ENCODE measurements at places on chromosomes 11 and 22.

- DNase-seq, result no peak
These were observed 21.4 kb downstream of the MN1 start for GRCh38 chr22:27780161-27780575.

DNA sequence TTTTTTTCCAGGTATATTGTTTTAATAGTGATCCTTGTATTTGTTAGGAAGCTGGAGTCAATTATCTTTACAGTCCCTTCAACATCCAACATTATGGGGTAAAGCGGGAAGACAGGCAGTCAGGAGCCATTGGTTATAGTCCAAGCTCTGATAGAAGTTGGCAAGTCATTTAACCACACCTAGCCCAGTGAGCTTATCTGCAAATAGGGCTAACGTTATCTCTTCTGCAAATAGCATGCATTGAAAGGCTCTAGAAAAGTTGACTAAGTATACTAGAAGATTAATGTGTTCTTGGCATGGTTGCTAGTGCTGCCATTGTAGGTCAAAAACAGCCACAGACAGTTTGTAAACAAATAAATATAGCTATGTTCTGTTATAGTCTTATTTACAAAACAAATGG, 520.7 kb downstream of the OPCML start:
- DNase-seq, result no peak

DNA sequence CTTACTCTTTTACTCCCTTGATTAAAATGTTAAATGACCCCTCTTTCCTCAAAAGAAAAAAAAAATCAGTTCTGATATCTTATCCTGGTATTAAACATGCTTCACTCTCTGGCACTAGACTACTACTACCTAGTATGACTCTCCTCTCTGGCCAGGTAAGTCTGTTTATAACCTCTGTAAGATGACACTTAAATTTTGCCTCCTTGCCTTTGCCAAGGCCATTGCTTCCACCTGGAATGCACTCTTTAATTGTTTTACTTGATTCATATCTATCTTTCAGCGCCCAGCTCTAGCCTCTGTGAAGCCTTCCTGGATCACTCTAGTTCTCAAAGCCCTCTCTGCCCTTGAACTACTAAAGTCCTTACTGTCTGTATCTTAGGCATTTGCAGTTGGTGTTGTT, 170.4 kb downstream of the ETS1 start:
- no peak for DNase-seq

- DNase-seq, result no peak
These were observed 20.6 kb downstream of the GRAMD1B start for GRCh38 chr11:123450623-123451022.

GRCh38 chr11:67270256-67271204, 4.3 kb downstream of the GRK2 start:
- DNase-seq, result peak; percentile 32

DNA sequence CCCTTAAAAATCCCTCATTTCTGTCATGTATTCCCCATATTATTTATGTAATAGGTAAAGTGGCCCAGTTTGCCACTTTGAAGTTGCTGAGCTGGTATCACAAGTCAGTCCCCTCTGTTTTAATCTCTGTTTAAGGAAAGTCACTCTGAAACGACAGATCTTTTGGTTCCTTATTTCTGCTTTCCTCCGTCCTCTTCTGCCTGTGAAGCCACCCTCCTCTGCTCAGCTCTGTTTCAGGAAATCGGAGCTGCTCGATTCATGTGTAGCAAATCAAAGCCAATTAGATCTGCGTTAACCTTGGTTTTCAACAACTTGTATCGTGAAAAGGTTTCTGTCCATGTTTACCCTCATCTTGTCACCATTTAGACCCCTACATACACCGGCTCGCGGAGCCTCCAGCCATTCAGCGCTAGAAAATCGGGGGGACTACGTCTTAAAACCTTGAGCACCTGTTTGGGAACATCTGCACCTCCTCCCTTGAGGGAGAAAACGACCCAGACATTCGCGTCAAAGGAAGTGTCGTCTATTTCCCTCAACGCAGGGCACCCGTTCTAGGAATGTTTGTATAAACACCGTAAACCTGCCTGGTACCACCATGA, 576 bp upstream of the SC5D start:
- no peak for DNase-seq

- DNase-seq, result no peak
These were observed 37.0 kb downstream of the ENTHD1 start for GRCh38 chr22:39856588-39856987.

GRCh38 chr11:132365650-132366049, 995.2 kb downstream of the NTM start:
- no peak for DNase-seq

DNA sequence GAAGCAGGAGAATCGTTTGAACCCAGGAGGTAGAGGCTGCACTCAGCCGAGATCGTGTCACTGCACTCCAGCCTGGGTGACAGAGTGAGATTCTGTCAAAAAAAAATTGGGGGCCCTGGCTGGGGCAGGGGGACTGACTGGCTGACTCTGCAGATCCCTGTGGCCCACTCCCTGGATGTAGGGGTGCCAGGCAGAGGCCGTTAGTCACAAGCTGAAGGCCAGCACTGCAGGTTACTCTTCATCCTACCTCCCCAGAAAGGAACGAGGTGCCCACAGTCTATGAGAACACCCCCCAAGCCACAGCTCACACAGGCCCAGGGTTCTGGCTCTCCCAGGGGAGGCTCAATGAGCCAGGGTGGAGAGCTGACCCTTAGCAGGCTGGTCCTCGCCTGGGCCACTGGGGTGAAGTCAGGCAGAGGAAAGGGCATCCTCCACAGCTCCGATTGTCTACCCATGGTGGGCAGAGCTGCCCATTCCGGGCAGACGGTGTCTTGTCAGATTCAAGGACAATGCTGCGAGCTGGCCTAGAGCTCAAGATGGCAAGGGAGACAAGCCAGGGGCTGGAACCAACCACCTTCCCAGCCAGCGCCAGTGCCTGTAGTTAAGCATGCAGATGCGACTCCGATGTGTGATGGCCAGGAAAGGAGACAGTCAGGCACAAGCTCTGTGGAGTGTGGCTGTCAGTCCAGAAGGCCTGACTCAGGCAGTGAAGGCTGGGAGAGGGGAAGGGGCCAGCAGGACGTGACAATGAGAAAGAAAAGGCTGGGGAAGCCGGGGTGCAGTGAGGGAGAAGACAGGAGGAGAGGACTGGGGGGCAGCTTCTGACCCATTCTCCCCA, 12.4 kb downstream of the C11orf24 start:
- no peak for DNase-seq

DNA sequence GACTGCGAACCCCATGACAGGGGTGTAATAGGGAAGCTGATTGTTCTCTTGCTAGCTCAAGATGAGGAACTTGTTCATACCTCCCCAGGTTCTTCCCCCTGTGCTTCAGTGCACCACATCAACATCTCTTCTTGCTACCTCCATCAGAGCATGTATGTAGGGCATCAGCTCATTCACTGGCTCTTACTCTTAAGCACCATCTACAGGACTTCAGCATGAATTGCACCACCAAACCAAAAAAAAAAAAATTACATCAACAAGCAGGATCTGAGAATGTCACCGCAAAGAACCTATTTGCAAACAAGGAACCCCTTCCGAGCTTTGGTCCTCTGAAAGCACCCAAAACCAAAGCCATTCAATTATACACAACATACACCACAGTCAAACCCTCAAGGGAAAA, 2226.5 kb upstream of the RAG2 start:
- no peak for DNase-seq

DNA sequence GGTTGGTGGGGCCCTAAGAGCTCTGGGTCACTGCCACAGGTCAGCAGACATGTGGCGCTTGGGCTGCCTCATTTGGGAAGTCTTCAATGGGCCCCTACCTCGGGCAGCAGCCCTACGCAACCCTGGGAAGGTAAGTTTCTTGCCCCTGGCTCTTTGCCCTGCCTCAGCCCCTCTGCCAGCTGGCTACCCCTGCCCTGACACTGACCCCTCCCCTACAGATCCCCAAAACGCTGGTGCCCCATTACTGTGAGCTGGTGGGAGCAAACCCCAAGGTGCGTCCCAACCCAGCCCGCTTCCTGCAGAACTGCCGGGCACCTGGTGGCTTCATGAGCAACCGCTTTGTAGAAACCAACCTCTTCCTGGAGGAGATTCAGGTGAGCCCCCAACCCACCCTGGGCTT, 1.9 kb downstream of the SCYL1 start:
- DNase-seq, result no peak

GRCh38 chr22:22786301-22787115, 101.1 kb upstream of the IGLL5 start:
- DNase-seq, result no peak

- DNase-seq, result no peak
These were observed 32.0 kb downstream of the LRRC32 start for GRCh38 chr11:76638270-76639197.

- DNase-seq, result no peak
These were observed 7.6 kb downstream of the XBP1 start for GRCh38 chr22:28792491-28793383.

DNA sequence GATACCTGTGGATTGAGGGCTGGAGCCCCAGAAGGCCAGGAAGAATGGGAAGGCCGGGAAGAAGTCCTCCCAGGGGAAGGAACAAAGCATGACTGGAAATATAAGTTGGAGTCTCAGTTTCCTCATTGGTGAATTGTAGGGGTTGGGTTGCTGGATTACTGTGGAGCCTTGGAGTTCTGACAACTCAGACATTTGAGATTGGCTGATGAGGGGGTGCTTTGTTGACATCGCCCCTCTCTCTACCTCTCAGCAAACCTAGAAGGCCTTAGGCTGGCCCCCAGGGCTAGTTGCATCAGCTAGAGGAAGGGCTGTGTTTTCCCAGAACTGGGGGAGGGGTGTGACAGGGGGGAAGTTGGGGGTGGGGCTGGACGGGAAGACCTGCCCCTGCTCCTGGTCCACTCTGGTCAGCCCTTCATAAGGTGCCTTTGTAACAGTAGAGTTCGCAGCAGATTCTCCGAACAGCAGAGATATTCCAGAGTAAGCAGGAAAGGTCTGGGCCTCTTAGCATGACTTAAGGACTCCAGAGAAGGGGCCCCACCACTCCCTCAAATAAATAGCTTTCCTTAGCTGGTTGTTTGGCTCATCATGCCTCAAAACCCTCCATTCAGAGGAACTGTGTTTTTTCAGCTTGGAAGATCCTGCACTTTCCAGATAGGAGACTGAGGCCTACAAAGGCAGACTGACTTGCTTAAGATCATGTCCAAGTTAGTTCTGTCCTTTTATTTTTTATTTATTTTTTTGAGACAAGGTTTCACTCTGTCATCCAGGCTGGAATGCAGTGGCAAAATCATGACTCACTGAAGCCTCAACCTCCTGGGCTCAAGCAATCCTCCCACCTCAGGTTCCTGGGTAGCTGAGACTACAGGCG, 12.5 kb upstream of the THRSP start:
- no peak for DNase-seq

- no peak for DNase-seq
These were observed 137.7 kb upstream of the DDI1 start for GRCh38 chr11:103898577-103899336.

GRCh38 chr11:12110714-12111548, 541 bp downstream of the MICAL2 start:
- DNase-seq, result no peak

DNA sequence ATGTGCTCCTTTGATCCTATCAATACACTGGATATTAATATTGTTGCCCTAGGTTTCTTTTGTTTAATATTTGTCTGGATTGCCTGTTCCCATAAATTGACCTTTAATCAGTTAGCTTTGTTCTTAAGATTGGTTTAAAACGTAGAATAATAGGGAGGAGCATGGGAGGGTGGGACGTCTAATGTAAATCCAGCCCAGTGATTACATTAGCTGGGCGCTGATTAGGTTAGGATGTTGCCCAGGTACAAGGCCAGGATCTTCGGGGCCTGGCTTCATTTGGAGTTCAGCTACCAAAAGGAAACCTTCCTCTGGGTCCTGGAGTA, at the start of gene SRSF8:
SRSF8 (plus strand) TSS at position 204 of the 323 bp plus-strand sequence. CDS start 308 bp downstream, outside the sequence.
- no peak for DNase-seq

DNA sequence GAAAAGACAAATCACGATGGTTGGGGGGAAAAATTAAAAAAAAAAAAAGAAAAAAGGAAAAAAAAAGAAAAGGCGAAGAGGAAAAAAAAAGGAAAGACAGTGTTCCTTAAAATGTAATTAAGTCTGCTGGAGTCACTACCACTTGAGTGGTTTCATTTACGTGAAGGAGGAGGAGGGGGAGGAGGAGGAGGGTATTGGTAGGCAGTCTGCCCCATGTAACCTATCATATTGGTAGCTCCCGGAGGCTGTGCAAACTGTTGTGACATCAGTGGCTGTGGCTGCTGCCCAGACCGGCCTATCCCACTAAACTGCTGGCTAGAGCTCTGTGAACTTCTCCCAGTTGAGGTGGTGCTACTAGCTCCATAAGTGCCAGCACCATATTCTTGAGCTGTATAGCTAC, 17.9 kb downstream of the KDELR3 start:
- DNase-seq, result no peak

- DNase-seq, result no peak
These were observed 63.7 kb downstream of the PTPRJ start for GRCh38 chr11:48043991-48044512.

- no peak for DNase-seq
These were observed 2.7 kb upstream of the RHOD start for GRCh38 chr11:67053896-67054329.

DNA sequence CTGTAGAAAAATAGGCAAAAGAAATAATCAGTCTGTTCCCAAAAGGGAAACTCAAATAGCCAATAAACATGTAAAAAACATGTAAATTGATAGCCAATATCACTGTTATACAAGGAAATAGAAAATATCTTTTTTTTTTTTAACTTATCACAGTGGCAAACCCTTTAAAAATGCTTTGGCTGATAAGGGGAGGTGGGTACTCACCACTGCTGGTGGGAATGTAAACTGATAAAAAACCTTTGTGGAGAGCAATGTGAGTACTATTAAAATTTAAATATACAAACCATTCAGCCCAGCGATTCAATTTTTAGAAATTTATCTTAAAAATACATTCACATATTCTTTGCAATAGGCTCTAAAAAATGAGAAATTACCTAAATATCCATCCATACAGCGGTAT, 3.6 kb downstream of the RPUSD4 start:
- no peak for DNase-seq

DNA sequence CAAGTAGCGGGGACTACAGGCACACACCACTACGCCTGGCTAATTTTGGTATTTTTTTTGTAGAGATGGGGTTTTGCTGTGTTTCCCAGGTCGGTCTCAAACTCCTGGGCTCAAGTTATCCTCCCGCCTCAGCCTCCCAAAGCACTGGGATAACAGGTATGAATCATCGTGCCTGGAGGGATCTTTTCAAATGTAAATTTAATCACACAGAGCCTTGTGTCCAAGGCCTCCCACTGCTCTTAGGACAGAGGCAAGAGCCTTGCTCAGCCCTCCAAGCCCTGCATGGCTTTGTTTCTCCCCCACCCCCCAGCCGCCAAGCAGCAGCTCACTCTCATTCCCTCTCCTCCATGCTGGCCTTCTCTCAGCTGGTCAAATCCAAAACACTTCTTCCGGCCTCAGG, 75.3 kb upstream of the CREB3L1 start:
- no peak for DNase-seq

- no peak for DNase-seq
These were observed 516.7 kb downstream of the JRKL start for GRCh38 chr11:96906476-96906875.

- DNase-seq, result no peak
These were observed 13.4 kb downstream of the PACSIN2 start for GRCh38 chr22:43001271-43002201.

DNA sequence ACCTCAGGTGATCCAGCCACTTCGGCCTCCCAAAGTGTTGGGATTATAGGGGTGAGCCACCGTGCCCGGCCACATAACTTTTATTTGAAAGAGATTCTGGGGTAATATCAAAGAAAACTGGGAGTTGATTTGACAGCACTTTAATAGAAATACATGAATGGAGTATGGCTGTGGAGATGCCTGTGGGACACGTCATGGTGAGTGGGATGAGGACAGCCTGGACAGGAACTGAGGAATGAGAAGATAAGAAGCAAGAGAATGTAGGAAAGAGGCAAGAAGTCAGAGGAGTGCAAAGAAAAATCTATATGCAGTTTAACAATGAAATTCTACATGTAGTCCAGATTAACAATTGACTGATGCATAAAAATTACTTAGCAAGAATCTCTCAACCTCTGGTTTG, 31.0 kb downstream of the SLC22A6 start:
- no peak for DNase-seq

Measured in SIG-M5 (cell line).